Thoracic aorta (tissue), 2 donors: ENCODE measurements at places on chromosomes 11 and 22. TPM values are rescaled to one million over a fixed set of nuclear protein-coding genes. Genes with fewer than 3 reads are reported as not detected.

The DGAT2 gene
- total RNA-seq, result 3.4 TPM

The PKP3 gene
- 2.0 TPM for total RNA-seq

The OR4C13 gene
- total RNA-seq, result not detected

The DEUP1 gene
- not detected for total RNA-seq

The OR56A1 gene
- not detected for total RNA-seq

The TMEM86A gene
- 8.3 TPM for total RNA-seq

The OR2D2 gene
- not detected for total RNA-seq

The BIRC3 gene
- total RNA-seq, result 4.9 TPM

The KCNK4 gene
- total RNA-seq, result not detected

The IL10RA gene
- 36.4 TPM for total RNA-seq

The TTC12 gene
- 21.9 TPM for total RNA-seq

The PDGFD gene
- 152 TPM for total RNA-seq

The OR4A16 gene
- not detected for total RNA-seq

The PGR gene
- 22.4 TPM for total RNA-seq

The CCDC15 gene
- 1.2 TPM for total RNA-seq

The WNT7B gene
- total RNA-seq, result not detected

The TTC28 gene
- 170 TPM for total RNA-seq

The MAJIN gene
- not detected for total RNA-seq

The CHRNA10 gene
- not detected for total RNA-seq

The VEGFB gene
- 107 TPM for total RNA-seq

The VWCE gene
- total RNA-seq, result 1.5 TPM

The CCDC87 gene
- total RNA-seq, result not detected

The OR8A1 gene
- not detected for total RNA-seq

The TMPRSS4 gene
- 2.2 TPM for total RNA-seq
